ENCODE measurements at places on chromosomes 3 and 15.
A peak's percentile ranks its signal among the peaks of the same experiment; 100 is the strongest.

DNA sequence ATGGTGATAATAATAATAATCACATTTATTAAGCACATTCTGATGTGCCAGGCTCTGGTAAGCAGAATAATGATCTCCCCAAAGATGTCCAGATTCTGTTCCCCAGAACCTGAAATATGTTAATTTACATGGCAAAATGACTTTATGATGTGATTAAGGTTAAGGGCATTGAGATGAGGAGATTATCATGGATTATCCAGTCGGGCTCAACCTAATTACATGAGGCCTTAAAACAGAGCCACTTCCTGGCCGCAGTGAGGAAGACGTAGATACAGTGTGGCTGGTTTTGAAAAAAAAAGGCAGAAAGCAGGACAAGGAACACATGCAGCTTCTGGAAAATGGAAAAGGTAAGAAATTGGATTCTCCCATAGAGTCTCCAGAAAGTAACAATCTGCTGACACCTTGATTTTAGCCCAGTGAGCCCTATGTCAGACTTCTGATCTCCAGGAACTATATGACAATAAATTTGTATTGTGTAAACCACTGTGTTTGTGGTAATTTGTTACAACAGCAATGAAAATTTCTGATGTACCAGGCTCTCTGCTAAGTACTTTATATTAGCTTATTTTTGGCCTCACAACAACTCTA is 126.7 kb downstream of the ALCAM start:
- DNase-seq: no peak

DNA sequence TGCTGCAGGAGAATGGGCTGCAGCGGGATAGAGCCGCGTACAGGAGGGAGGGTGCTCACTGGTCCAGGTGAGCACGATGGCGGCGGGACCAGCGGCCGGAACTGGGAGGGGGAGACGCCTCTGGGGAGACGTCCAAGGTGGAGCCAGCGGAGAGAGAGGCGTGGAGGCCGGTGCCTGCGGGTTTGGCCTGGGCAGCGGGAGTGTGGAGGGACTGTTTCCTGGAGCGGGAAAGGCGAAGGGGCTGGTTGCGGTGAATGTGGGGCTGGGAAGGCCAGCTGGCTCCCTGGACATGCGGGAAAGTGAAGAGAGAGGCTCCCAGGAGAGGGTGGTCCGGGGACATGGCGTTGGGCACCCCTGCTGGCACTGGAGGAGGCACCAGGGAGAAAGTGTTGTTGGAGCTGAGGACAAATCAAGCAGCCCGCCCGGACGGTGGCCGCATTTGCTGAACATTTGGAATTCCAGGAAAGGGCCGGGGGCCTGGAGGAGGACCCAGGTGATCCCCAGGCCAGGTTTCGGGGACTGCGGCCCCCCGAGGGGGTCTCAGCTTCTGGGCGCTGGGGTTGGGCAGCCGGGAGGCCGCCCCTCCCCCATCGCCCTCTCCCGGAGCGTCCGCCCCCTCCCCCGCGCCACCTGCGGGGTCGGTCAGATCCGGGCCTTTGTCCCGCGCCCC is 34.3 kb downstream of the DNAJB8 start:
- DNase-seq: no peak

DNA sequence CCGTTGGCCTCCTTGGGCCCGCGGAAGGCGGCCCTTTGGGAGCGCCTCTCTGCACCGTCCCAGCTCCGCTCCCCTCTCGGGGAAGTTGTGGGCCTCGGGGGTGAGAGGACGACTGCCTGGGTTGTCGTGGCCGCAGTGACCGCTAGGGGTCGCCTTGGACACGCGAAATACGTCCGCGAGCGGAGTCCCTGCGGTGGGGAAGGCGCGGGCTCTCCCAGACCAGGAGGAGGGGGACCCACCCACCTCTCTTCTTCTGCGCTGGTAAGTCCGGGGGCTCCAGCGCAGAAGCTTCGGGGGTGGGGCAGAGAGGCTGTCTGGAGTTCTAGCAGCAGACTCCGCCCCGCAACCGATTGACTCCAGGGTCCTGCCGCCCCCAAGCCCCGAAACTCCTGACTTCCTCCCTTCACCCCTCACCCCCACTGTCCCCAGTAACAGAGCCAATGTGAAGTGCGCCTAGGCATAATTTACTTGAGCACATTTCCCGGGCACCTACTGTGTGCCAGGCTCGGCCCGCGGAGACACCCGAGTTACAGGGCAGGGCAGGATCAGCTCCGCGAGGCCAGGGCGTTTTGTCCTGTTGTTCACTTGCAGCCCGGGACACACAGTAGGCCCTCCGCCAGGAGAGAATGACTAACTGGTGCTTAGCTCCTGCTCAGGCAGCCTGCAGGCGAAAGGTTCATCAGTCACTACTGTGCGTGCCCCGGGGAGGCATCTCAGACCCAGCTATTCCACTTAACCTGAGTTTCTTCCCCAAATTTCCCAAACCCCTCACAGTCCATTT is 32.8 kb downstream of the DNASE1L3 start:
- DNase-seq: peak; percentile 85

DNA sequence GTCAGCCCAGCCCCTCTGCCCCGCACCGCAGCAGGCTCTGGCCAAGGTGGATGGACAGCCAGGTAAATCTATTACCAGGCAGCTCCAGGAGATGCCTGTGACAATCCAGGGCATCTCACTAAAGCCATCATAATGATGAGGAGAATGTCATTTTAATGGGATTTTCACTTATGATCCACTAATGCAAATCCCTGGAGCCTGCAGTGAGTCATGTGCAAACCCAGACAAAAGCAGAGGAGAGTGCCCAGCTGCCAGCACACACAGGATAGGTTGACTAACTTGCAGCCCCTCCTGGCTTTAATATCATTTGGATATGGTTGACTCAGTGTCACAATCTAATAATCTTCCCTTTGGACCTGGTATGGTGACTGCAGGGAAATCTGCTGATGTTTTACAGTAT is 206.9 kb upstream of the TRIM42 start:
- no peak for DNase-seq

DNA sequence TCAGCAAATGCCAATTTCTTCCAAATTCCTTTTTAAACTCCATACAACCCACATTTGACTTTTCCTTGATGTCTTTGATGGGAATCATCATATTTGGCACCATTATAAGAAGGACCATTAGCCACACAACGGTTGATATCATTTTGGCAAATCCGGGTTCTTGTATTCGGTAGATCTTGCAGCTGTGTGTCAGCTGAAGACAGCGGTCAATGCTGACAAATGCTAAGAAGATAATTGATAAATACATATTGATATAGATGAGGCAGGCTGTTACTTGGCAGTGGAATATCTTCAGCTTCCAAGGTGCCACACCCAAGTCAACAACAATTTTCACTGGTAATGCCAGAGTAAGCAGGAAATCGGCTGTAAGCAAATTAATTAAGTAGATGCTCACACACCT is 4.2 kb downstream of the GPR171 start:
- no peak for DNase-seq

GRCh38 chr3:27827041-27827440 is 104.9 kb upstream of the EOMES start:
- DNase-seq: no peak

Measured in activated CD8-positive, alpha-beta memory T cell treated with anti-CD3 and anti-CD28 coated beads for 1 hour (primary cell).